ENCODE measurements at places on chromosomes 1 and 21.
A peak's percentile ranks its signal among the peaks of the same experiment; 100 is the strongest.

DNA sequence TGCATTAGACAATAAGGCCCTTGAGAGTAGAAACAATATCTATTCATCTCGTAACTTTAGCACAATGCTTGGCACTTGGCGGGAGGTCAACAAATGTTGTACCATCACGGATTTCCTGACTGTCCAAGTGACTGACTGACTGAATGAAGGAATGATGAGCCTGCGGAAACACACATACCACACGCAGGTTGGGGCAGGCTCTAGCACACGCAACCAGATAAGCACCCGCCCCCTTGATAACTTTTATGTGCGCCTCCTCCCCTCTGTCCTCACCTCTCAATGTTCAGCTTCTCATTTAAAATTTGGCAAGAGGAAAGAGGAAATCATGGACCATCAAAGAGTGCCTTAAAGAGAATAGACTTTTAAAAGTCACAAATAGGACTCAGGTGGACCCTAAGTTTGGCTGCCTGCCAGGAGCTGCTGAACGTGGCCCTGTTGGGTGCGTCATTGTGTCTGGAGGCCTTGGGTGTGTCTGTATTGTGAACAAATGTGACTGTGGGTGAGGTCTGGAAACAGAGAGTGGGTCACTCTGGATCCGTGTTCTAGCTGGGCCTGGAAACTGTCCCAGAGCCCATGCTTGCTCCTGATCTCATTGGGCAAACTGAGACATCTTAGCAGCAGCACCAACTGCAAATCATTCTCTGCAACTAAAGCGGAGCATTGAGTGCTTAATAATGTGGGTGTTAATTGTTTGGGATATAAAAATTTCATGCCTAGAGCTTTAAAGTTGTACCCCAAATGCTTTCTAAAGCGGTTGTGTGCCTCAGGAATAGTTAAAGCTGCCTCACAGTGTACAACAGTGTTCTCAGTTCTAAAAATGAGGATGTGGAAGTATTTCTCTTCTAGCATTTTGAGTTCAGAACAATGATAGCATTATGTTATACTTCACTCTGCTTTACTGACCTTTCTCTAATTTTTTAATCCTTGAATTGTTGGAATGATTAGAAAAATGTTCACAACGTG is 47.6 kb upstream of the ABCG1 start:
- DNase-seq, result peak; percentile 93

DNA sequence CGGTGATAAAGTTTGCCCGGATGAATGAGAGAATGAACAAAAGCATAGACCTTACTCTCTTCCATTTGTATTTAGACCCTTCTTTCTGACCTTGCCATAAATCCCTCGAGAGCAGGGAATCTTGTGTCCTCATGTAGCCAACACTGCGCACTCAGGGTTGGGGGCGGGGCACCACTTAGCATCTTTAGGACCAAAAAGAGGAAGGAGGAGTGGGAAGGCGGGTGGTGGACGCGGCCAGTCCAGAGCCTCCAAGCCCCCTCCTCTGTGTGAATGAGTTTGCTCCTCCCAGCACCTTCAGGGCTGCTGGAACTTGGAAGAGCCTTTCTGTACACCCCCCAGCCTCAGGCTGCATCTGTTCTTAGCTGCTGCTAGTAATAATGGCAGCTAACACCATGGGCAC is 141.9 kb upstream of the TMEM51 start:
- no peak for DNase-seq

DNA sequence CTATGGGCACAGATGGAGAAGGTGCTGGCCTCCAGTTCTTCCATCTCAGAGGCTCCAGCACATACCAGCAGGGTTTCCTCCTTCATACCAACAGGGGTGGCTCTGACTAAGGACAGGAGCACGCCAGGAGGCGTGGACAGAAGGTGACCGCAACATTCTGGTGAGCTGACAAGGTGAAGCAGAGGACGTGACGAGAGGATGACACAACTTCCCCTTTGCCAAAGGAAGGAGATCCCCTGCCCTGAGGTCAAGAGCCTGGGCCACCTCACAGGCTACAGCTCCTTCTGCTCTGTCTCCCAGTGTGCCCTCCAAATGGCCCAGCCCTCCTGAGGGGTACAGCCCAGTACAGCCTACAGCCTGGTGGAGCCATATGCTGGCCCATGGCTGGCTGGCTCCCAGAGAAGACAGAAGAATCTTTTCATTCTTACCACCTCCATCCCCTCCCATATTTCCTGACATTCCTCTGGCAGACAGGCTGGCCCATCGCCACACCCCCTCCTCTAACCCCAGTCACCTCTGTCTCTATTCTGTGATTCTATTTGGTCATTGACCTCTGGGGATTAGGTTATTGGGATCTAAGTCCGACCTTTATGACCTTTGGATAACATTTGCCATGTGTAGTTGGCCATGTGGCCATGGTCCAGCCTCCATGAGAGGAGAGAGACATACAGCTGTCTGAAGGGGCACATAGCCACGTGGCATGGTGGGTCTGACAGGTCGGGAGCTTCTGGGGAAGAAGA is 5.1 kb upstream of the LAMB3 start:
- peak; percentile 50 for DNase-seq

GRCh38 chr1:29094433-29094832 is 29.3 kb downstream of the TMEM200B start:
- DNase-seq, result no peak

DNA sequence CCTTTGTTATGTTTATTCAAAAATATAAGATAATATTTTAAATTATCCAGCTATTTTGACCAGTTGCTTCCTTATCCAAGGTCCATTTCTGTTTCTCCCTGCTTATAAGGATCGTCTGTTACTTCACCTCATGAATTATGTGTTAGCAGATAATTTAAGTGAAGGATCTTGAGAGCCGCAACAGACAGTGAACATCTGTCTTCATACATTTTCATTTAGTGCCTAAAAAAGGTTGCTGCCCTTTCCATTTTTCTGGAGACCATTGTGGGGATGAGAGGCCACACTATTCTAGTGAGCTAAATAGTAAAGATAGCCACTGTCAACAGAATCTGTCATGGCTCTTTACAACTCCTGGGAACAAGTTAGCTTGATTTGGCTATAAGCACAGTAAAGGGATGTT is 154.0 kb downstream of the CLEC20A start:
- DNase-seq, result no peak

DNA sequence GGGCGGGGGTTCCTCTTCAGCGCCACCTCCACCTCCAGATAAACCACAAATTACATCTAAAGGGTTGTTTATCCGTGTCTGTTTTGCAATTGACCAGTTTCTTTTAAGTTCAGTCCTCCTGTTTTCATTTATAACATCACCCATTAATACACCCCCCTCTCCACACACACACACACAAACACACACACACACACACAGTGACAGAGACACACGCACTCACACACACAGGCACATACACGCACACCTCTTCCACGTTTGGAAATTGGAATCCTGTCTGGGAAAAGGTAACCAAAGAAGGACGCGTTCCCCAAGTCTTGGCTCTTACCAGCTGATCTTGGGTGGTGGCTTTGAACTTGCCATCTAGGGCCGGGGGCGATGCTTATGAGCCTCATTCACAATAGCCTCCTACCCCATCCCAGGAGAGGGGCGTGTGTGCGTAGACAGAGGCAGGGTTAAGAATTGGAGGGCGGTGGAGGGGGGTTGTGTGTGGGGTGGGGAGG is 442 bp upstream of the CSMD2 start:
- no peak for DNase-seq

DNA sequence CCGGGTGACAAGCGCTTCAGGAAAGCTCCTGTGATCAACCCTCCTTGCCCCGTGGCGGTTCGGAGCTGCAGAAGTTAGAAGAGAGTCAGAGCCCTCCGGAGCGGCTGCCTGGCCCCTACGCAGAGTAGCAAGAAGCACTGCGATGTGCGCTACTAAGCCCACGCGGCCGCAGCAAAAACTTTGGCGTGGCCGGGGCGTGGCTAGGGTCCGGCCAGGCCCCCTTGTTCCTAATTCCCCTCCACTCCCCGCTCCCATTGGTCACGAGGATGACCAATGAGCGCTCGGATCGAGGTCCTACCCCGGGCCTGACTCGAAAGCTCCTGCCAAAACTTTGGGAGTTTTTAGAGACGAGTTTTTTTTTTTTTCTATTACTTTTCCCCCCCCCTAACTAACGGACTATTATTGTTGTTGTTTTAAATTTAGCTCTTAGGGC is at the start of gene HLX:
Gene HLX (plus strand): TSS at position 368 of the 433 bp plus-strand sequence. CDS start 415 bp downstream, outside the sequence.
- DNase-seq, result peak; percentile 53

GRCh38 chr1:57296726-57297250 is 127.1 kb downstream of the DAB1 start:
- no peak for DNase-seq

DNA sequence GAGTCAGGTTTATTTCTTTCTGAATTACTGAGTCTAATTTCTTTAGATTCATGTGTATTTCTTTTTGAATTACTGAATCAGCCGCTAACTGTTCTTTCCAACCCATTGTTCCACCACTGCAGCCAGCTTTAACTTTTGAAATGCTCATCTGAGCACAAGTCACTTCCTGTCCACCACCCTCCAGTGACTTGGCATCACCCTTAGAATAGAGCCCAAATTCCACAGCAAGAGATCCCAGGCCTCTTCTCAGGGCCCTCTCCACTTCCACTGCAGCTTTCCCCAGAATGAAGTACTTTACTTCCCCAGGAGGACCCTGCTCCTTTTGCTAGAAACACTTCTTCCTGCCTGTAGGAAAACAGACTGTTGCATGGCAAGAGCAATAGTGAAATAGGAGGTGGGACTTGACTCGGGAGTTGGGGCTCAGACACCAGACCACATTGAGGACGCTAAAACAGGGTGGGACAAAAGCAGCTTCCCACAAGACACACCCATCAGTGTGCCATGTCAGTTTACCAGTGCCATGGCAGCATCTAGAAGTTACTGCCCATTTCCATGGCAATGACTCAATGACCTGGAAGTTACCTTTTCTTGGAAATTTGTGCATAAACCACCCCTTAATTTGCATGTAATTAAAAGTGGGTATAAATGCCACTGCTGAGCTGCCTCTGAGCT is 56.5 kb upstream of the ADAR start:
- DNase-seq, result no peak

- no peak for DNase-seq
These were observed 135.3 kb downstream of the GABPA start for GRCh38 chr21:25870084-25870483.

DNA sequence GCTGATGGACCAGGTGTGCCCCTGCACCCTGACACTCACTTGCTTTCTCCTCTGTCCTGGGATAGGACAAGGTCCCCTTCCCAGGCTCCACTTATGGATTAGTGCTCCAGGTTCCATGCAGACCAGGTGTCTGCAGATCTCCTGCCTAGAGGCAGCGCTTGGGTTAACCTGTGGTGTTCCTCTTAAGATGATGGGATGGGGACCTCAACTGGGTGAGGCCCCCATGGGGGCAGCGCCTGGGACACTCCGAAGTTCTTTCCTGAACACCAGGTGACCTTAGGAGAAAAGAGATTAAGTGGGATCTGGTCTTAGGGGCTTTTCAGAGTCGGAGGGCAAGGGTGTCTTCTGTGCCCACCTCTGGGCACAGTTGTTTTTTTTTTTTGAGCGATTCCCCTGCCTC is 21.2 kb downstream of the TNNT2 start:
- DNase-seq, result no peak

GRCh38 chr1:234409328-234409727 is 36.1 kb downstream of the COA6 start:
- DNase-seq, result no peak

Measured in SW480 (cell line).